ENCODE measurements at places on chromosomes 1 and 21.

- no peak for DNase-seq
These were observed 8.2 kb upstream of the SLC9A1 start for GRCh38 chr1:27163093-27163492.

- no peak for DNase-seq
These were observed 109.4 kb downstream of the RGL1 start for GRCh38 chr1:183914276-183914675.

- DNase-seq, result no peak
These were observed 4.0 kb upstream of the TNFRSF14 start for GRCh38 chr1:2552189-2552588.

- no peak for DNase-seq
These were observed 108.0 kb downstream of the TNNI3K start for GRCh38 chr1:74343216-74343615.

DNA sequence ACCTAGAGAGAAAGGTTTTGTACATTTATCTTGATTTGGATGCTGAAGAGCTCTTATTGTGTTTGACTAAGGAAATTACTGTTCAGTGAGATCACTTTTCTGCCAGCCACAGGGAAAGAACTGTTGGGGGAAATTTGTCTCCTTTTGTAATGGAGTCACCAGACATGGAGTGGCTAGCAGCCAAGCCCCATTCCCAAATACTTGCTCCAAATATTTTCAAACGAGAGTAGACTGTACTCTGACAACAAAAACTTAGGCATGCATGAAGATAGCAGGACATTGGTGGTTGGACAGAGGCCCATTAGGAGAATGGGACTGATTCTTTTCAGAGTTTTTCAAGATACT is 21.1 kb downstream of the IPO9 start:
- DNase-seq, result peak; percentile 76

GRCh38 chr1:187626056-187626455 is 797.3 kb downstream of the PLA2G4A start:
- DNase-seq, result no peak

DNA sequence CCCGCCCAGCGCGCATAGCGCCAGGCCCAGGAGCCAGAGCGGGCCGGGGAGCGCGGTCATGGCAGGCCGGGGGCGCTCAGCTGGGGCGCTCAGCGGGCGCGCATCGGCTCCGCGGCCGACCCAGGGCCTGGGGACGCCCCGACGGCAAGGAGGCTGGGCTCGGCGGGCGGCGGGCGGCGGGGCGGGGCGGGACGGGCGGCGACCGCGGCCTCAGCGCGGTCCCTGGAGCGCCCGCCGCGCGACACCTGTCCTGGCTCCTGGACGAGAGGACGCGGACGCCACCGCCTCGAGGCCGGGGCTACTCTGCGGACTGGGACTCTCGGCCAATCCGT is 273 bp downstream of the BMP8B start:
- DNase-seq, result no peak

DNA sequence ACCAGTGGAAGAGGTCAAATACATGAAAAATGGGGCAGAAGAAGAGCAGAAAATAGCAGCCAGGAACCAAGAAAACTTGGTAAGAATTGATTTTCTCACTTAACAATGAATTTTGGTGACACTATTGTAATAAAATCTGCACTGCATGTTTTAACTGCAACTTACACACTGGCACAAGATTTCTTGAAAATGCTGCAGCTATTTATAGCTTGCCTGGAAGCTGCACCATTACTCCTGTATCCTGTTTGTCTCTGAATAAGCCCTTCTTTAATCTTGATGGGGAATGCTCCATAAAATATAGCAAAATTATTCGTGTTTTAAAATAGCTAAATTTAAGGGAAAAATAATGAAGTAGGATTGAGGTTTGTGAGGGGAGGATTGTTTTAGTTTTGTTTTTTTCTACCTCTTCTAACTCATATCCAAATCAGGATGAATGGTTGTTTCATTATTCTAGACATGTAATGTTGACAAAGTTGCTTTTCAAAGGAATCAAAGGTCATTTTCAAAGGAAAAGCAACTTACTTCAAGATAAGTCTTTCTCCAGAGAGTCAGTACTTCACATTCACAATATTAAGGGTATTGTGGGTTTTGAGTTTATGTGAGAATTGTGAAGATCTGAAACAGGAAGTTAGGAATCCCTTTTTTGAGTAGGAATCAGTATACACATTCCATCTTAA is 120.9 kb downstream of the C1orf21 start:
- DNase-seq, result no peak

DNA sequence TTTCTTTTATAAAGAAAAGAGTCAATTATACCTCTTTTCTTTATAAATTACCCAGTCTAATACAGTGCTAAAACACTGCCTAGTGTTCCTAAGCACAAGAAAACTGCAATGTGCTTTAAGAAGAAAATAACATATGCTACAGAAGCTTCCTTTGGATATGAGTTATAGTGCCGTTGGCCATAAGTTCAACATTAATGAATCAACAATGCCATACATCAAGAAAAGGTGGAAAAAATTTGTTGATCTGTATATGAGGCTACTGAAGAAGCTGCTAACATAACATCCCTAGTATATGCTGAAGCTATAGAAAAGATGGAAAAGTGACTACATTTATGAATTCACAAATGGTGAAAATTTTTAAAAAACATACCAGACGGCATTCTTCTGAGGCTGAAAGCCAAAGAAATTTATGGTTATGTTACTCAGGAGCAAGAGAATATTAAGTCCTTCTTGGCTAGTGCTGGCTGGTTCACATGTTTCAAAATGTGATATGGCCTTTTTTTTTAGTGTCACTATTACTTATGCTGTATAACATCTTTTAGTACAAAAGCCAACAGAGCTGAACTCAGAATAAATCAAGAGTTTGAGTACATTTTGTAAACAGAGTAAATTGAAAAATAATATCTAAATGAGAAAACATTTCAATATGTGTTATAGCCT is 743.2 kb upstream of the RGS18 start:
- DNase-seq, result no peak

DNA sequence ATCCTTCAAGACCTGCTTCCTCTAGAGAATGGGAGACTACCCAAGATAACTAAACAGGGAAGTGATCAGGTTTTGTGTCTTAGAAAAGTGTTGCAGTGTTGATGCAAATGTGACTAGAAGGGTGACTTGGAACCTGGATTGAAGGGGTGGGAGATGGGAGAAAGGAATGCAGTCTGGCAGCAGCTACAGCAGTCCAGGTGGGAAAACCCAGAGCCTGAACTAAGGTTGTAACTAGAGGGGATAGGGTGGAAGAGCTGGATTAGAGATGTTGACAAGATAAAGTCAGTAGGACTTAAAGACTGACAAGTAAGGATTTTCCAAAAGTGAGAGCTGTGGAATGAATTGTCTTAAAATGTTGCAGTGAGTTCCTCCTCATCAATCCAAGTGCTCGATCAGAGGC is 7.1 kb upstream of the SHISA4 start:
- no peak for DNase-seq

DNA sequence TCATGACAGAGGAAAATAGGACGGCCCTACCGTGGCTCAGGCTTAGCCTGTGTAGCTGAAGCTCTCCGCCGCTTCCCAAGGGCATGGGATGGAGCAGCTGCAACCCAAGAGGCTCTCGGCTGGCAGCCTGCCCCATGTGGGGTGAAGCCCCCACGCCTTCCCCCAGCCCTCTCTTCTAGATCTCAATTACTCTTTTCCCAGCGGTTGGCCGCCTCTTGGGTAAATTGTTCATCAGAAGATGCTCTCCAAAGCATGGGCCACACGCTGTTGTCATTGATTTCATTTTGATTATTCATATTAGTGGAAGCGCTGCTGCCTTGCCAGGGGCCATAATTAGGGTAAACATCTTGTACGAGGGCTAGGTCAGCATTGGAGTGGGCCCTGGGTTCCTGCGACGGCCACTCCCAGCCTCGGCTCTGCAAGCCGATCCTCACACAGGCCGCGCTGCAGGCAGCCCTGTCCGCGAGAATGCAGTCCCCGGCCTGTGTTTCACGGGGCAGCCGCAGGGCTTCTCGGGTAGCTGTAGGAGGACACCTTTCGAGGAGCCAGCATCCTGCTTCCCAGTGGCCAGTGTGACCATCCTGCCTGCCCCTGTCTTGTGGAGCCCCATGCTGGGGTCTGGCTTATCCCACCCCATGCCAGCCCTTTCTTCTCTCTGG is 114.4 kb upstream of the VAMP3 start:
- DNase-seq, result no peak

DNA sequence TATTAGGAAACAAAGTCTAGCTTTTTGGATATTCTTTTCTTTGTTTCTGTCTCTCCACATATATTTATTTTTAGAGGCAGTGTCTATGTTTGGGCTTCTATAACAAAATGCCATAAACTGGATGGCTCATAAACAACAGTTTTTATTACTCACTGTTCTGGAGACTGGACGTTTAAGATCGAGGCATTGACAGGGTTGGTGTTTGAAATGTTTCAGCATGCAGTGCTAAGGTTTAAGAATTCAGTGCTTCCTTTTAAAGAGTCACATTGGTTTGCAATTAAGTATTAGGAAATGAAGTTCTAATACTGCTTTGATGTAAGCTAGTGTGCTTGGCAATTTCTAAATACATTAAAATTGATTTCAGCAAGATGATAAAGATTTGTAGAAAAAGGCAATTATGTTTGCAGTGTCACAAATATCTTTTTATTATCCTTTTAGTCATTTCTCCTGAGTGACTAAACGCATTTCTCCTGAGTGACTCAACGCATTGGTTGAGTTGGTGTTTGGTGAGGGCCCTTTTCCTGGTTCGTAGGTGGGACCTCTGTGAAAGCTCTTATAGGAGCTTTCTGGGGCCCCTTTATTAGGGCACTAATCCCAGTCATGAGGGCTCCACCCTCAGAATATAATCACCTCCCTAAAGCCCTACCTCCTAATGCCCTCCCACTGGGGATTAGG is 317.0 kb downstream of the USP25 start:
- DNase-seq, result no peak
